AG09309 (cell line): ENCODE measurements at places on chromosomes 16 and 17.
A peak's percentile ranks its signal among the peaks of the same experiment; 100 is the strongest.

DNA sequence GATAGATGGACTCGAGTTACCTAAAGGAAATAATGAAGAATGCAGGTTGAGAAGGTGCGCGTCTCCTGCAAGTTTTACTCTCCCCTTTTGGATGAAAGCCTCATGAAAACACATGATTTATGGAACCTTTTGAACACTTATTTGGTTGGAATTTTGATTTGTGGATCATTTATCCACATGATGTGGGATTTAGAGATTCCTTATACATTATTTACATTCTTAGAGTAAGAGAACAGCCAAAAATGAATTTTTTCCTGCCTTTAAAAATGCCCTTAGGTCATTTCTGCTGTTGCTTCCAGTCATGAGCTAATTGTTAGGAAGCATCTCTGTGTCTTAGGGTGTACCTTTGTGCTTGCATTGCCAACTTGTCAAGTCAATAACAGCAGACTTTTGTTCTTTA, 99.9 kb downstream of the RPTOR start:
- no peak for DNase-seq

DNA sequence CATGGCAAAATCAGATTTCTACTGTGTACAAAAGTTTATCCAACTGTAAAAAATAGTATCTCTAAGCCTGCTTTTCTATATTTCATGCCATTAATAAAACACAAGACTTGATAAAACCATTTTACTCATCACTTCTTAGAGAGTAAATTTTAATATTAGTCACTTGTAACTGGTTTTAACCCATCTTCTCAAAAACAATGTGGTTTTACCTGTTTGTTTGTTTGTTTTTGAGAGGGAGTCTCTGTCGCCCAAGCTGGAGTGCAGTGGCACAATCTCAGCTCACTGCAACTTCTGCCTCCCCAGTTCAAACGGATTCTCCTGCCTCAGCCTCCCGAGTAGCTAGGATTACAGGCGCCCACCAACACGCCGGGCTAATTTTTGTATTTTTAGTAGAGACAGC, 32.1 kb downstream of the UBE2G1 start:
- DNase-seq: no peak

- no peak for DNase-seq
These were observed 197.2 kb downstream of the FOXL1 start for GRCh38 chr16:86775511-86775921.

GRCh38 chr16:30354423-30355143, 525 bp downstream of the CD2BP2 start:
- DNase-seq: no peak

DNA sequence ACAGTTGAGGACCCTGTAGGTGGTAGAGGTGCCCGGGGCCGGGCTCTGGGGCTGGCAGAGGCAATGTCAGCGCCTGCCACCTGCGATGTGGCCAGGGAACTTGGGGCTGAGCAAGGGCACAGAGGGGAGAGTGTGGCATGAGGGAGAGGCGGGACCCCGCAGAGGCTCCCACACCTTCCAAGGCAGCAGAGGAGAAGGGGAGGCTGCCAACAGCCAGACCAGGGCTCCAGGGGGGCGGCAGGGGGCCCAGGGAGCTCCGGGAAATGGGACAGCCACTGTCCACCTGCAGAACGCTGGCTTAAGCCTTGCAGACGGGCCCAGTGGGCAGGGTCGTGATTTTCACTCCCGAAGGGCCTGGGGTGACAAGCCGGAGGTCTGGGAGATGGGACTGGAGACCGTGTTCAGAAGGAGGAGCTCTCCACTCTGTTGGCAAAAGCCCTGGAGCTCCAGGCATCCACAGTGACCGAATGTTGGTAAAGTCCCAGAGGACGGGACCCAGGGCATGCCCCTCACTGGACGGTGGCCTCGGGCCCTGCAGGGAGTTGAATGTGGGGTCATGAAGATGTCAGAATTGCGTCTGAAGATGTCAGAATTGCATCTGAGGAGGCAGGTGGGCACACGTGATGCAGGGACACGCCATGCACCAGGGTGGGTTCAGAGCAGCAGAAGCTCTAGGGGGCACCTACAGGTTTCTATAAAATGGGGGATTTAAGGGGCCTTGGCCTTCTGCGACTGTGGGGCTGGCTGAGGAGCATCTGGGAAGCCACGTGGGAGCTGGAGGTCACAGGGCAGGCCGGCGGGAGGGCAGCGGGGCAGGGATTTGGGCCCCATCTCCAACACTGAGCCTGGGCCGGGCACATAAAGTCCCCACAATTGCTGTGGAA, 18.6 kb downstream of the CD7 start:
- no peak for DNase-seq

DNA sequence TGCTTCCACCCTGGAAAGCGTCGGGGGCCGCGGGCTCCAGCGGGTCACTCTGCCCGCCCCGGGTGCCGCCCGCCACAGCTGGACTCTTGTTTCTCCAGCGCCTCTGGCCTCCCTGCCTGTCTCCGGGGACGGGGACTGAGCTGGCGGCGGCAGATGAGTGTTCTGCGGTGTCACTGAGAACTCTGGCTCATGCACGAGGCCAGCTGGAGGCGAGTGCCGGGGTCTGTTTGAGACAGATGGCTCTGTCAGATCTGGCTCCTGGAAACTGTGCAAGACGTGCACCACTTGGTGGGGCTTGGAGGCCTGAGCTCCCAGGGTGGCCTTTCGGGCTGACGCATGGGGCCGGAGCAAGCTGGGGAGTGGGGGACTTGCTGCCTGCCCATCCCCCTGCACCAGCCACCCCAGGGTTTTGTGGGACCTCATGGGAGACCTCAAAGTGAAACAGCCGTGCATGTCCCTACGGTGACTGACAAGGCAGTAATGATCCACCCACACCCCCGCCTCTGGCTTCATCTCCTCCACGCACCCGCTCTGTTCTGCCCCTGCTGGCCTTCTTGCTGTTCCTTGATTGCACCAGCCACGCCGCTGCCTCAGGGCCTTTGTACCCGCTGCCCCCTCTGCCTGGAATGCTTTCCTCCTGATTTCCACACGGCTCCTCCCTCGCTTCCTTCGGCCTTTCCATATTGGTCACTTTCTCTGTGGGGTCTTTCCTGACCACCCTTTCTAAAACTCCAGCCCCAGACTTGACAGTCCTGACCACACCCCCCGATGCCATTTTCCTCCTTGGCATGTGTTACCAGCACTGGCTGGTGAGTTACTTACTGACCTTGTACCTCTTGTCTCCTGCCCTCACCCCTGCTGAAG, 174.9 kb upstream of the CIBAR2 start:
- DNase-seq: no peak

DNA sequence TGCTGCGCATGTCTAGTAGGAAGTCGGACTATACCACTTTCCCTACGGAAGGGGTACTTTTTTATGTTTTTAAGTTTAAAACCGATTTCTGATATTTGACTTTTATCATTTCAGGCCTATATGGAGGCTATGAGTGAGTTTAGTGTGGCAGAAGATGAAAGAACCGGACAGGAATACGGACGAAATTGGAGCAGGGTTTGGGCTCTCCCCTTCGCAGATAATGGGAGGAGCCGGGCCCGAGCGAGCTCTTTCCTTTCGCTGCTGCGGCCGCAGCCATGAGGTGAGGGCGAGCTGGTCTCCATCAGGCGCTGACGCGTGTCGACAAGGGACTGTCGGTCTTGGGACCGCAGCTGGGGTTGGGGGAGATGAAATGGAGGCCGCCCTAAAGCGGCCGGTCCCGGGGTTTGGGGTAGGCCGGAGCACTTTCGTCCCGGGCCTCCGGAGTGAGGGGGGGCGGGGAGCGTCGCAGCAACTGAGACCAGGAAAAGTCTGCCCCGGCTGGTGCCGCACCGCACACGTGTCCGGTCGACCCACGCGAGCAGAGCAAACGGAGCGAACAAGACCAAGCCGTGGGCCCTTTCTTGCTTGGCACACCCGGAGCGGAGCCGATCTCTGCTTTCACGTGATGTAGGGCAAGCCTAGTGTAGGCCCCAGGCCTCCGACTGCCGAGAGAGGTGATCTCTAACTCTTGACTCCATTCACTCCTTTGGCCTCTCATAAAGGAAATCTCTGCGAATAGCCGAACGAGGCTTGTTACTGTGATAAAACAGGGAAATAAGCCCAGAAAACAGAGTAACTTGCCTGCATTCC, at the start of gene RPL19:
TSS of gene RPL19 (plus strand) at position 214 of the 810 bp plus-strand sequence. CDS start at position 276, 62 bp downstream.
- no peak for DNase-seq

GRCh38 chr16:80723091-80723490, 81.3 kb downstream of the CDYL2 start:
- DNase-seq: no peak

- DNase-seq: peak; percentile 49
These were observed at the start of gene TIMP2 for GRCh38 chr17:78925234-78925633. Gene TIMP2, minus strand, starts transcription at chr17:78925387. Its CDS starts 299 bp downstream, at chr17:78925088.

- no peak for DNase-seq
These were observed 8.7 kb downstream of the CORO7 start for GRCh38 chr16:4407543-4408322.

DNA sequence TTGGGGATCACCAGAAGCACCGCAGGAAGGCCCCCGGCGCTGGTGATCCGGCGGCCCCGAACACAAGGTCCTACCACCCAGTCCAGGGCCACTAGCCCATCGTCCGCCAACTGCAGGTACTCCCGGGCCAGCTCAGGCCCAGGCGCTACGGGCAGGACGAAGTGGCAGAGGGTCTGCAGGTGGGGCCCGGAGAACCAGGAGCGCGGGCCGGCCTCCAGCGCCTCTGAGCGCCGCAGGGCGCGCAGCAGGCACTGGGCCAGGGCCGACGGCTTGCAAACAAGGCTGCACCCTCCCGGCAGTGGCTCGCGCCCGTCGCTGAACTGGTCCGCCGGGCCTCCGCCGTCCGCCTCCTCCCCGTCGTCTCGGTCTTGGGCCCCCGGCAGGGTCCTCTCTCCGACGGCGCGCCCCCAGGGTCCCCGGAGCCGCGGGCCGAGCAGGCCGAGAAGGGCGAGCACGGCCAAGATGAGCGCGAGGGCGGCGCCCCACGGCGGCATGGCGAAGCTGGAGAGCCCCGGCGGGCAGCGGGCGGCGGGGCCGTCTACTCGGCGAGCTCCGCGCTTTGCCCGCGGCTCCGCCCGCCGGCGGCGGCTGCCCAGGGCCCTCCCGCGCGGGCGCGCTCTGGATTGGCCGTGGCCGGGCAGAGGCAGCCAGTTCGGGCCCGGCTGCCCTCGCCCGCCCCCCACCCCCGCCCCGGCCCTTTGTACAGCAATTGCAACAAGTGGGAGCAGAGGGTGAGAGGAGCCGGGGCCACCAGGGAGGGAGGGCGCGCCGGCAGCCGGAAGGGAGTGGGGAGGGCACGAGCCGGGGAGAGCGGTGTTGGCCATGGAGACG, at the start of gene ABHD15:
TSS of gene ABHD15 (minus strand) at position 565 of the 831 bp plus-strand sequence. CDS start at position 494, 71 bp downstream.
- DNase-seq: no peak

- no peak for DNase-seq
These were observed 20.9 kb upstream of the RASD1 start for GRCh38 chr17:17516941-17517720.

GRCh38 chr16:12150600-12150999, 174.1 kb downstream of the SNX29 start:
- DNase-seq: no peak

DNA sequence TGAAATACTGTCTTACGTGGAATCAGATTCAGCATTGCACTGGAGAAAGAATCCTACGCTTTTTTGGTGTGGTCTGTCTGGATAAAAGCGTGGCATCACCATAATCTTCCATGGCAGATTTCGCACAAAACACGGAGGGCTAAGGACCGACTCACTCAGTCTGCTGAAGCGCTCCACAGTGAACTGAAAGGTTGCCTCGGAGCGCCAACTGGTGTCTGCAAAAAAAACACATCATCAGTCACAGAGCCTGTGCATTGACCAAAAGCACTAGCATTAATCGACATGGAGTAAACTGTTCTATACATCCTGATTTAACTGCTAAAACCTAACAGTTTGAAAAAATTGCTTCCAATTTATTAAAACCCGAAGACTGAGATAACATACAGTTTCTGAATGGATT, 40.5 kb downstream of the USP7 start:
- DNase-seq: no peak

DNA sequence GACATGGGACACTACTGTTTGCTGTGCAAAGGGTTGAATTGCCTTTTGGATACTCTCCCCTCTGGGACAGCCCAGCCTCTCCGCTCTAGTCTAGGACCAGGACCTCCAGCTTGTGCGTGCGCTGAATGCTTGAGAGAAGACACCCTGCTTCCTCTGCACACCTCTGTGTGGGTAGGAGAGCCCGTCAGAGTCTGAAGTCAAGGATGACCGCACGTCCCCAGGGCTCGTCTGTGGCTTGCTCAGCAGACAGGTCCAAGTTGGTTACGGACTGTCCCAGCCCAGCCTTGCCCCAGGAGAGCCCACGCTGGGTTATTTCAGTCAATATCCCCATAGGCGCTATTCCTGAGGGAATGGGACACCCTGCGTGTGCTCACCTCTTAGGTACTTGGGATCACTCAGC, 3.7 kb downstream of the C16orf89 start:
- no peak for DNase-seq

GRCh38 chr17:55038291-55038690, 69.7 kb downstream of the STXBP4 start:
- no peak for DNase-seq

DNA sequence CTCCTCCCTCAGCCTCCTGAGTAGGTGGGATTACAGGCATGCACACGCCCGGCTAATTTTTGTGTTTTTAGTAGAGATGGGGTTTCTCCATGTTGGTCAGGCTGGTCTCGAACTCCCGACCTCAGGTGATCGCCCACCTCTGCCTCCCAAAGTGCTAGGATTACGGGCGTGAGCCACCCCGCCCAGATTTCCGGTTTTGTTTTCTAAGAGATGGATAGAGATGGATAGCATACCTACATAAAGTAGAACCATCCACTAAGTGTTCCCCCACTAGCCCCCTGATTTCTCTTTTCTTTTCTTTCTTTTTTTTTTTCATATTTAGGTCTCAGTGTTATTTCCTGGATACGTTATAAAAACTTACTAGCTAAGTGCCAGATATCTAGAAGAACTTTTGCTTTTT, 2.0 kb downstream of the WSB1 start:
- no peak for DNase-seq

DNA sequence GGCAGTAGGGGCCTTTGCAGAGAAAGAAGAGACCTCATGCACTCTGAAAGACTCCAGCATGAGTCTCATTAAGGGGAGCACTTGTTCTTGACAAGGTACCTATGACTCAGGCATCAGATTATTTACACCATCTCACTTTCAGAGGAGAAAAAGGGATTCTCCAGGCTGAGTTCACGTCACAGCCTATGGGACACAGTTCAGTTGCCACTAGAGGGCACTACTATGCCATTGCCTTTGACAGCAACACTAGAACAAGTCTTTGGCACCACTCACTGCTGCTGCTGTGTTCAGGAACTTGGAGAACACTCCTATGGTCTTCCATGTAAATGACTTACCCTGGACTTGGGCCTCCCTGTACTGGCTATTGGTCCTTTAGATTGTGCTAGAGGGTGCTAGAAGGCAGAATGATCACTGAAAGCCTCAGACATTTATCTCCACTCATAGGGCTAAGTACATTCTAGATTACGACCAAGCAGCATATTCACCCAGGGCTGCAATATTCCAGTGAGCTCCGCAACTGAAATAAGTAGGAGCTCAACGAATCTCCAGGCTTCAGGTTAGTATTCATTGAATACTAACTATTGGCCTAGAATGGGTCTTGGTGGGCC, 225.1 kb upstream of the CA10 start:
- no peak for DNase-seq
